H1 (cell line): ENCODE measurements at places on chromosomes 16 and 17.
A peak's percentile ranks its signal among the peaks of the same experiment; 100 is the strongest.

- no peak for DNase-seq
Measured at GRCh38 chr16:28534542-28535373, 4.0 kb downstream of the NUPR1 start.

- DNase-seq: peak; percentile 95
Measured at GRCh38 chr16:714558-715476, at the start of gene METRN. Gene METRN, plus strand, starts transcription at chr16:715118. Its CDS starts 172 bp downstream, at chr16:715290.

DNA sequence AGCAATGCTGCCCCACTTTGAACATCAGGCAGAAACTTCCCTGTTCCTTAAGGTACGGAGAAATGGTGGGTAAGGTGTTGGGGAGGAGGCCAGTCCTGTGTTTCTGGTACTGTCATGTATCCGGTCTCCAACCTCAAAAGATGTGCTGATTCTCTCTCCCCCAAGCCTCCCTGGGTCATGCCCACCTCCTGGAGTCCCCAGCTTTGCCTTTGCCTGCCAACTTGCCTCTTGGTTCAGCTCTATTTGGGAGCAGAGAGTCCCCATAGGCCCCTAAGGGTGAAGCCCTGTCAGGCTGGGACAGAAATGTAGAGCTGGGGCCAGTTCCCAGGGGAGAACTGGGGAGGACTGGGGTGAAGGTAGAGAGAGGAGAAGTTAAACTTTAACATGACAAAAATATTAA is 1.6 kb upstream of the TBX21 start:
- DNase-seq: no peak

- peak; percentile 69 for DNase-seq
Measured at GRCh38 chr17:48023400-48024148, 14.0 kb downstream of the COPZ2 start.

DNA sequence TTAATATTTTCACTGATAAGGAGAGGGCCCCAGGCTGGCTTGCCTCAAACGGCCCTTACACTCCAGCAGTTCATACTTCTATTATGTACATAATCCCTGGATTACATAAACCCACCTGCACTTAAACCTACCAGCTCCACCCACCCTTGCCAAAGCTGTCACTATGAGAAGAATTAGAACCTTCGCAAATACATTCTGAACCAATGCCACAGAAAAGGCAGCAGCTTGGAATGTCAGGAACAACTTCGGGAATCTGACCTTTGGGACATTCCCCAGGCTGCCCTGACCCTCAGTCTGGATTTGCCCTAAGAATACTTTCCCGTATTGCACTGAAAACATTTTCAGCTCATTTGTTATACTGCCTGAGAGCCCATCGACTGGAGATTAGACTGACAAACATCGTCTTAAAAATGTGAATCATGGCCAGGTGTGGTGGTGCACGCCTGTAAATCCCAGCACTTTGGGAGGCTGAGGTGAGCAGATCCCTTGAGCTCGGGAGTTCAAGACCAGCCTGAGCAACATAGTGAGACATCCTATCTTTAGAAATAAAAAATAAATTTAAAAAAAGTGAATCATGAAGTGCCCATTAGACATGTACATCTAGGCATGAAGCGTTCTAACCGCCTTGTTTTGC is 21.0 kb upstream of the SEC14L1 start:
- DNase-seq: no peak

DNA sequence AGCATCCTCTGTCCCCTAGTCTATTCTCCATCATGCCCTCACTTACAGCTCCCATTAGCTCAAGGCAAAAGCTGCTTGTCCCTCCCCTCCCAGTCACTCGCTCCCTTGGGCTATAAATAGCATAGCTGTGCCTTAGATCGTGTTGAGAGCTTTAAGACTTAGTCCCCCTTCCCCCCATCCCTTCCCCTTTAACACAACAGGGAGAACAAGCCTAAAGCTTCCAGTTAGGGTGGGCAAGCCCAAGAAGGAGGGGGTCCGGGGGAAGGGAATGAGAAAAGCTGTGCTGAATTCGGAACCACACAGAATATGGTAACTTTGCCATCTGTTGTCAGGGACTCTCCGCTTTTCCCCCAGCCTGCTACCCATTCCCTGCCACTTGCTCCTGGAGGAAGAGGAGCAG is 4.9 kb upstream of the HIGD1B start:
- DNase-seq: no peak

DNA sequence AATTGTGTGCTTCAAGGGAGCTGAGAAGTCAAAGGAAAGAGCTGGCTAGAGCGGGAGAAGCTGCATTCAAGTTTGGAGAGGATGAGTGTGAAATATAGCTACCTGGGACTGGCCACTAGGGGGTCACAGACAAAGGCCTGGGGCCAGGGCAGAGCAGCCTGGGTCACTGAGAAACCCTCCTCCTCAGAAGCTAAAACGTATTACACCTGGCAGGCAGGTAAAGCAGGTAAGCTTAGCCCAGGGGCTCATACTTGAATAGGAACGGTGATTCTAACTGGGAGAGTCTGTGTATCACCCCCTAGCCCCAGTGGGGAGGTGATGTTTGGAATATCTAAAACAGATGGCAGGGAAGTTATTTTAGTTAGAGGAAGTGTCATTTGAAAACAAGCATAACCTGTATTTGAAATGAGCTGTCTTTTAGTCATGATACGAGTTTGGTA is 6.8 kb downstream of the KRT37 start:
- DNase-seq: peak; percentile 51

- DNase-seq: no peak
Measured at GRCh38 chr16:25135254-25135878, 23.8 kb downstream of the LCMT1 start.

DNA sequence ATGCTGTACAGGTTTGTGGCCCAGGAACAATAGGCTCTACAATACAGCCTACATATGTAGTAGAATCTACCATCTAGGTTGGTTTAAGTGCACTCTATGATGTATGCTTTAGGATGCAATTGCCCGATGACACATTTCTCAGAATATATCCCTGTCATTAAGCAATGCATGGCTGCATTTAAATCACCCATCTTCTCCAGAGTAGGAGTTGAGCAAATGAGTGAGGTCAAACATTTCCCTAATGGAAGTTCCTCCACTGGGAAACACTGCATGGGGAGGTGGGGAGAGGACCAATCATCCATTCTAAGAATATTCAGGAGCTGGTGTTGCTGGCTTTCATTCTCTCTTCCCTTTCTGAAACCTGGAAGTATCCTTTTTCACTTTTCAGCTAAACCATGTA is 2.0 kb upstream of the PCTP start:
- no peak for DNase-seq

GRCh38 chr16:73610605-73611156 is 562.8 kb upstream of the ZFHX3 start:
- DNase-seq: no peak

DNA sequence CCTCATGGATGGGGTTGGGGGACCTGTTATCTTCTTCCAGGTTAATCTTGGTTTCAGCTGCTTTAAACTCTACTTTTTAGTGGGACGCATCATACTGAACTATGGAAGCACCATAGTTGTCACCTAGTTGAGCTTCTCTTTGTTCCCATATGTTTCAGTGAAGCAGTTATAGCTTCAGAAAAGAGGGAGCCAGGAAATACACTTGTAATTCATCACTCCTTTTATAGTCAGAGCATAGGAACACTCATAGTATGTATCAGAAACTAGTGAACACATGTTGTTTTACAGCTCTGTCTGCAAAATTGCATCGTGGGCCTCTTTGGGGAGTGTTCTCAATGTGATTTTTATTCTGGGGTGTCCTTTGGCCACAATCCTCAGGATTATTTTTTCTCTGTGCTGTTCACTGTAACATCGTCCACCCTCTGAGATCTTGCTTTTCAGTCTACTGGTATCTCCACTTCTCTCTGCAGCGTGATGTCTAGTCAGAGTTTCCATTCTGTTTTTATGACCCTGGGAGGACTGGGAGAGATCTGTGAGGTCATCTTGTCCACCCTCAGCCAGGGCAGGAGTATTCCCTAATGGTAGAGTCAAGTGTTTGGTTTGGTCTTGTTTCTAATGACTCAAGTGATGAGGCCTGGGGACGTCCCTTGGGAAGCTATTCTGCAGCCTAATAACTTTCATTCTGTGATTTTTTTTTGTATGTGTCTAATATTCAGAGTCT is 585.4 kb downstream of the WWOX start:
- DNase-seq: no peak

DNA sequence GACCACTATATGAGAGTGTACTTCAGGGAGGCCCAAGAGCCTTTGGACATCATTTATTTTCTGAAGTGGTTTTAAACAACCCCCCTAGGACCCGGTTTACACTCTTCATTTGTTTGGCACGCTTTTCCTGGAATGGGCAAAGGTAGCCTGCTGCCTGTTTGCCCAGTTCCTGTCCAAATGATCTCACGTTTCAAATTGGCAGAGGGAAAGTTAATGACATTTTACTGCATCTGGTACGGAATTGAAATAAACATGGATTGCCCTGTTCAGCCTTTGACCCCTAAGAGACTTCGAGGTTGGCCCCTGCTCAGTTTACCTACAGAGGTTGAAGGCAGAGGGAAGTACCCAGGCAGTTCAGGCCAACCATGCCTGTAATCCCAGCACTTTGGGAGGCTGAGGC is 5.8 kb upstream of the RPRML start:
- no peak for DNase-seq

DNA sequence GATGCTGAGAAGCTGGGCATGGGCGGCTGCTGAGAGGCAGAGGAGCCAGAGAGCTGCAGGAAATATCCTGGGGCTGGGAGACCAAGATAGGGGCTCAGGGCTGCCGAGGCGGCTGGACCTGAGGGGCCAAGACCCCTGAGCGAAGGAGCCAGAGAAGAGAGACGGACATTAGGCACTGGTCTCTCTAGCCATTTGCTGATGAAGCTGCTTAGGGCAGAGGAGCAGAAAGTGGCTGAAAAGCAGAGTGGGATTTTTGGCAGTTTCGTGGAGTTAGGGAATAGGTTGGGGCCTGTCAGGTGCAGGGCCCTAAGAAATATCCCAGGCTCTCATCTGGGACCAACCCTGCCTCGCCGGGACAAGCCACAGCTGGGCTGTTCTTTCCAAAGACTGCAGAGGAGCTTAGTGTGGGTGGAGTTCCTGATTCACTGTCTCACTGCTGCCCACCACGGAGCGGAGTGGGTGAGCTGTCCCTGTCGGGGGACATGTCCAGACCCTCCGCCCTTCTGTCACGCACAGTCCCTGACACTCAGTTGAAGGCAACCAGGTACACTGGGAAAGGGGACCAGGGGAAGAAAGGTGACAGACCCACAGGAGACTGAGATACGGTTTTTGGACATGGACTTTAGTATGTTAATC is 11.3 kb upstream of the DNASE1 start:
- no peak for DNase-seq

DNA sequence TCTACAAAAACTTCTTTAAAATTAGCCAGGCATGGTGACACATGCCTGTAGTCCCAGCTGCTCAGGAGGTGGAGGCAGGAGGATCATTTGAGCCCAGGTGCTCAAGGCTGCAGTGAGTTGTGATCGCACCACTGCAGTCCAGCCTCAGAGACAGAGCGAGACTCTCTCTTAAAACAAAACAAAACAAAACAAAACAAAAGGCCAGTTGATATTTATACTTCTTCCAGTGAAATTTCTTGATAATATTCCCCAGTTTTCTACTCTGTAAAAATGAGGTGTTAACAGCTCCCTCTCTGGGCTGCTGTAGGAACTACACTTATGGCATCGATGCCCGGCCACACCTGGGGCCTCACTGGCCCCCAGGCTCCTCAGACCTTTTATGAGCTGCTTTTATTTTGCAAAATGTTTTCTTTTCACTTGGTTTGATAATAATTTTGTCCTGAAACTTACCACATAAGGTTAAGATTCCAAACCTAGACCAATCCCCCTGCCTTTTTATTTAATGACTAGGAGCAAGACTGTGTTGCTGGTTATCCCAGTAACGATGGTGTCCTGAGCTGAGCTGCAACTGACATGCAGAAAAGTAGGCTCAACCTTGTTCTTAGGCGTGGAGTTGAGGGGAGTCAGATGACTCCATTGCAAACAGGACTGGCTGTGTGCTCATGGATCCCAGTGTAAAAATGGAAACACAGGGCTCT is 17.6 kb downstream of the MAPK8IP3 start:
- peak; percentile 74 for DNase-seq

DNA sequence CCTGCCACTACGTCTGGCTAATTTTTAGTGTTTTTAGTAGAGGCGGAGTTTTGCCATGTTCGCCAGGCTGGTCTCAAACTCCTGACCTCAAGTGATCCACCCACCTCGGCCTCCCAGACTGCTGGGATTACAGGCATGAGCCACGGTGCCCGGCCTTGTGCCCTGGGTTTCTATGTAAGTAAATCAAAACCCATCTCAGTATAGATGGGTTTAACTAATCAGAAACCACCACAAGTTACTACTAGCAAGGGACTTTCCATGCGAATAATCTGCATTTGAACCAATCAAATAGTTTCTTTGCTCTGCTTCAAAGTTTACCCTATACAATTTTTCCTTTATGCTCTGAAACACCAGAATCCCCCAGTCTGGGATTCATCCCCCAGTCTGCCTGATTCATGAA is 16.5 kb upstream of the EIF1 start:
- no peak for DNase-seq

- DNase-seq: no peak
Measured at GRCh38 chr16:59198487-59198886, 464.4 kb upstream of the GOT2 start.

DNA sequence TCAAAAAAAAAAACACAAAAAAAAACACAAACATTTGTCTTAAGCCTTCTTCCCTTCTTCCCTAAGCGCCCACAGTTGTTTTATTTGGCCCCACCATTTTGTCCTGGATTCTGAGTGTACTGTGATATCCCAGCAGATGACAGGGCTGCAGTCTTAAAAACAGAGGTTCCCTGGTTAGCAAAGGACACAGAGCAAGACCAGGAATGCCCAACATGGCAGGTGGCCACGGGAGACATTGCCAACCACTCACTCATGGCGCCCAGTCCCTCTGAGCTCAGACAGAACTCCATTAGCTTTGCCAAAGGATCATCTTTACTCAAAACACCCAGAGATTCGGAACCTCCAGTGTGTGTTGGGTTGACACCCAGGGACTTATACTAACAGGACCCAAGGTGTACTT is 249.3 kb downstream of the MRTFB start:
- DNase-seq: no peak

DNA sequence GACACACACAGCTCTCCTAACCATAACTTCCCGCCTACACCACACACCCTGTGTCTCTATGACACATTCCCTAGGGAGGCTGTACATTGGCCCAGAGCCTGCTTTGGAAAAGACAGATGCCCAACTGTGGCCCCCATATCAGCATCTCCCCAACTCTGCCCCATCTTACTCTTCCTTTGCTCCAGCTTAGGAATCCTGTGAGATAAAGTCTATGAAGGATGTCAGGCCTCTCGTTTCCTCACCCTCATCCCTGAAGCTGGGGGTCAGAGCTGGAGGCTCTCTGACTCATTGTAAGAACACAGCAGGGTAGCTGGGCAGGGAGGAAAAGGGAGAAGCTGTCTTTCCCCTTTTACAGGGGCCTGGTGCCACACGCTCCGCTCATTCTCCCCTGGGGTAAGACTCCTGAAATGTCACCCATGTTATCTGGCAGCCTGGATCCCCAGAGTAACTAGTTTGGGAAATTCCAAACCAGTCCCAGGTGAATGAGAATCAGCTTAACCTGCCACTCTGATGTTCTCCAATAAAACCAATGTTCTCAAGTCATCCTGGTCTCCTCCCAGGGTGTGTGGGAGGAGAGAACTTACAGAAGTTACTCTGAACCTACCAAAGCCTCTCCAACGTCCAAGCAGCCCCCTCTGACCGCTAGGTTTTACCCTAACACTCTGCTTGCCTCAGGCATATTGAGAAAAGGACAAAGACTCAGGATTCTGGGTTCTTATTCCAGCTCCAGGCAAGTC is 2.8 kb downstream of the RAPGEFL1 start:
- no peak for DNase-seq
